Type B pancreatic cell (in vitro differentiated cells): ENCODE measurements at places on chromosomes 11 and 22.

- DNase-seq = peak; percentile 84
Measured at GRCh38 chr22:29470159-29470855, 9.7 kb upstream of the NEFH start.

DNA sequence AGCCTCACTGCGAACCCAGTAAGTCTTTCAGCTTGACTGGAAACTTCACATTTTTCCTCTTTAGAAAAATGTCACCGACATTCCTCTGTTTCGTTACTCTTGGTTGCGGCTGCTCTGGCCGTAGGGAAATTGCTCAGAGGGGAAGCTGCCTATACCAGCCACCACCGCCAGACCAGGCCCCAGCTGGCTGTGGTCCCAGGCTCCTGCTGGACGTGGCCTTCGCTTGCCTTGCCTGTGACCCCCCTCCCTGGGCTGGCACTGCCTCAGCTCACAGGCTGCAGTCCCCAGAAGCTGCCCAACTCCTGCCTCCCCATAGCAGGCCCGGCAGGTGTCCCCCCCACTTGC is 197.8 kb downstream of the MN1 start:
- no peak for DNase-seq

DNA sequence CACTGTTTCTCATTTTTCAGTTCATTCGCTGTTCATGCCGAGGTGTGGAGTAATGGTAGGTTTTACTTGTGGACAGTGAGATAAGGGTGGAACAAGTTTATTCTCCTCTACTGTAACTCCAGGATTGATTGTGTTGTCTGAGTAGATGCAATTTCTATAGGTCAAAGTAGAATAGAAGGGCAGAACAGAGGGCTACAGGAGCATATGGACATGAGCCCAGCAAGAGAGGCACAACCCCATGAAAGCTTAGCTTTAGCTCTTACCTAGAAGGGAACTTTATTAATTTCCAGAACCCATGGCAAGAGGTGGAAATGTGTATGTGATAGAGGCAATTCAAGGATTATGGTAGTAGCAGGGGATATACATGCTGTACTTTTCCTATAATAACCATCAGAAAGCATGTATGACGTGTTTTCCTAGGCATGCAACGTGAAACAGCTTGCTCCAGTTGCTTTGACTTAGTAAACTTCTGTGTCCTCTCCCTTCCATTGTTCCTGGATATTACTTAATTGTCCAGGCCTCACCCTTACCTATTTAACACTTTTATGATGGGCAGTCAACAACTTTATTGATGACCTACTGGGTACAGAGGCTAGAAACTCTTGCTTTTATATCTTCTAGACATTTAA is 13.8 kb upstream of the SLC37A2 start:
- no peak for DNase-seq

DNA sequence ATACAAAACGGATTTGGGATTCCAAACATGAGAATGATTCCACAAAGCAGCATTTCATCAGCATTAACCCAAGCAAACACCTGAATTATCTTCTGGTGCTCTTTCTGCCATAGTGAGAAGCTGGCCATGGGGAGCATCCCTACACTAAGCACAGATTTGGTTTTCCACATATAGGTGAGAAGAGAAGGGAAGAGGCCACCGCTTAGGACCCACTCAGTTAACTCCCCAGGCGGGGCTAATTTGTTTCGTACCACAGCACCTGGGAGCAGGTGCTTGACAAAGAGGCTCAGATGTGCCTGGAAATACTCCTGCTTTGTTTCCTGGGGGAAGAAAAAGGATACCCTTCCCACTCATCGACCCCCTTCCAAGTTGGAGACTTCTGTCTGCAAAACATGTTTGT is 64.2 kb downstream of the RAB30 start:
- DNase-seq = no peak
